ENCODE measurements at places on chromosomes 3 and 15.

DNA sequence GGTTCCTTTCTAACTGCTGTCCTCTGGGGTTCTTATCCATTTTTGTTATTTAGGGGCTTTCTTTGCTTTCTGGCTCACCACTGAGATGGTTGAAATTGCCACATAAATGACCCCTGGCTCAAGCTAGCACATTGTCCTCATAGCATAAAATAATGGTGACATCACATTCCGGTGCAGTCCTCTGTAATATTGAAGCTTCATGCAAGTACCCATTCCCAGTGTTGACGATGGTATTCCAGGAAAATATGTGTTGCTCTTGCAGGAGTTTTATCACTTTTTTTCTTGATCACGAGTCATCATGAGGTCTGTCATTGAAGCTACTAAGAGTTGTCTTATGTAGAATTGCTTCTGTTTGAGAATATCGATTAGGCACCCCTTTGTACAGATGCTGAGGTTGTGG lies 56.1 kb downstream of the CRTC3 start:
- no peak for DNase-seq

DNA sequence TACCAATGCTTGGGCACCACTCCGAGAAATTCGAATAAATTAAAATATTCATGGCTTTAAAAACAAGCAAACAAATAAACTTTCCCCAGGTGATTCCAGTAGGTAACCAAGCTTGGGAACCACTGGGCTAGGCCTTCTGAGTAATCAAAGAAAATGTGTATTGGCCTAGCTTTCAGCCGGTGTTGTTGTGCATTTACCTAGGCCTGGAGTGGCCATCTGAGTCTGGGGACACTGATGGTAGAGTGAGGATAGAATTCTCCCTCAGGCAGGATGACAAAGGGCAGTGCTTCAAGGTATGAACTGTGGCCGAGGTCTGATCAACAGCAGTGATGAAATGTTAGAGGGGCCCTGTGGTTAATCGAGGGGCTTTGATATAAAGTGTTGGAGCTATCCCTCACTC lies 440.5 kb downstream of the EPHB1 start:
- no peak for DNase-seq

- DNase-seq: no peak
These were observed 974.4 kb upstream of the ALCAM start for GRCh38 chr3:104392327-104392726.

GRCh38 chr3:25257026-25257425 lies 171.0 kb upstream of the RARB start:
- DNase-seq: no peak

DNA sequence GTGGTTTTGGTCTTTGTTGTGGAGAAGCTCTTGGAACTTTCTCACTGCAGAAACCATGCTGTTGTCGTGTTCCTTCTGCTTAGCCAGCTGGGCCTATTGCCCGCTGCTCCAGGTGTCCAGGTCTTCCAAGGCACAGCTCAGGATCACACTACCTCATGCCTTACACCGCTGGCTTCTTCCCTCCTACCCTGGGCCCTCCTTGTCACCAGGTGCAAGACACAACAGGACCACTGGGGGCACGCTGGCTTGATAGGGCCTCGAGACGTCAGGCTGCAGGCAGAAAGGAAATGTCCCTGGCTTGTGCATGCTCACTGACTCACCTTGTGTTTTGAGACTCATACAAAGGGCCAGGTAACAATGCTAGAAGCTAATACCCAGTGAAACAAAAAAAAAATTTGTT lies 32.3 kb downstream of the PAQR9 start:
- no peak for DNase-seq

DNA sequence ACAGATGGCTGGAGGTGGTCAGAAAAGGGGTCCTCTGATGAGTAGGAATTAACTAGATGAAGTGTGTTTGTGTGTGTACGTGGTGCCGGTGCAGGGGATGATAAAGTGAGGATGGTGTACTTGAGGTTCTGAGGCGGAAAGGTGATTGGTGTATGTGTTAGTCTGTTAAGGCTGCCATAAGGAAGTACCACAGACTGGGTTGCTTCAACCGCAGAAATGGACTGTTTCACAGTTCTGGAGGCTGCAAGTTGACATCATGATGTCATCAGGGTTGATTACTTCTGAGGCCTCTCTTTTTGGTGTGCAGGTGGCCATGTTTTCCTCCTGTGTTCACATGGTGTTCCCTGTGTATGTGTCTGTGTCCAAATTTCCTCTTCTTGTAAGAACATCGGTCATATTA lies 202.4 kb upstream of the RGMA start:
- no peak for DNase-seq

DNA sequence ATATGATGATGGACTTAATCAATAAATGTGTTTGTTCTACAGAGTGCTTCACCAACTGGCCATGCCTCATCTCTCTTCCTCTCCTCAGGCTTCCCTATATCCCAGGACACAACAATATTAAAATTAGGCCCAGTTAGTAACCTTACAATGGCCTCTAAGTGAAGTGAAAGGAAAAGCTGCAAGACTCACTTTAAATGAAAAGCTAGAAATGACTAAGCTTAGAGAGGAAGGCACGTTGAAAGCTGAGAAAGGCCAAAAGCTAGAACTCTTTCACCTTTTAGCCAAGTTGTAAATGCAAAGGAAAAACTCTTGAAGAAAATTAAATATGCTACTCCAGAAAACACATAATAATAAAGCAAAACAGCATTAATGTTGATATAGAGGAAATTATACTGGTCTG lies 1010.3 kb downstream of the NAALADL2 start:
- no peak for DNase-seq

- DNase-seq: no peak
These were observed 35.3 kb downstream of the IGDCC3 start for GRCh38 chr15:65342493-65342892.

DNA sequence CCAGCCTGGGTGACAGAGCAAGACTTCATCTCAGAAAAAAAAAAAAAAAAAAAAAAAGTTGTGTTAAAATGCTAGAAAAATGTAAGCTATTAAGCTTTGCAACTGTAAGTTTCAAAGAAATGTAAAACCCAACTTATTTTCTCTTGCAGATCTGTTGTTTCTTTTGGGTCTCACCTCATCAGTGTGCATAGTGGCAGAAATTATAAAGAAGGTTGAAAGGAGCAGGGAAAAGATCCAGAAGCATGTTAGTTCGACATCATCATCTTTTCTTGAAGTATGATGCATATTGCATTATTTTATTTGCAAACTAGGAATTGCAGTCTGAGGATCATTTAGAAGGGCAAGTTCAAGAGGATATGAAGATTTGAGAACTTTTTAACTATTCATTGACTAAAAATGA lies 25.6 kb downstream of the ASTE1 start:
- DNase-seq: no peak

- DNase-seq: no peak
These were observed 318.0 kb downstream of the GBE1 start for GRCh38 chr3:81443457-81443782.

- DNase-seq: no peak
These were observed 56.4 kb upstream of the LIMD1 start for GRCh38 chr3:45537970-45538640.

DNA sequence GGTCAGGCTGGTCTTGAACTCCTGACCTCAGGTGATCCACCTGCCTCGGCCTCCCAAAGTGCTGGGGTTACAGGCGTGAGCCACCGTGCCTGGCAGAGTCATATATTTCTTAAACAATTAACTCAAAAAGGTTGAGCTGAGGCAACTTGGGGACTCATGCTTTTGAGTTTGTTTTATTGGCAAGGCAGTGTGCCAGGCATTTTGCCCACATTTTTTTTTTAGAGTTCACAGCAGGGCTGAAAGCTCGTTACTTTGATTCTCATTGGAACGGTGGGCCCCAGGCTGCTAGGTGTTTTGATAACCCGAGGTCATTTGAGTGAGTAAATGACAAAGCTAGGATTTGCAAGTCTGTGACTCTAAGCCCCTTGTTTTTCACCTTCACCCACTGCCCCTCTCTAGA lies 76.2 kb downstream of the CCK start:
- no peak for DNase-seq

- DNase-seq: no peak
These were observed 54.6 kb downstream of the PPM1L start for GRCh38 chr3:160810362-160811236.

DNA sequence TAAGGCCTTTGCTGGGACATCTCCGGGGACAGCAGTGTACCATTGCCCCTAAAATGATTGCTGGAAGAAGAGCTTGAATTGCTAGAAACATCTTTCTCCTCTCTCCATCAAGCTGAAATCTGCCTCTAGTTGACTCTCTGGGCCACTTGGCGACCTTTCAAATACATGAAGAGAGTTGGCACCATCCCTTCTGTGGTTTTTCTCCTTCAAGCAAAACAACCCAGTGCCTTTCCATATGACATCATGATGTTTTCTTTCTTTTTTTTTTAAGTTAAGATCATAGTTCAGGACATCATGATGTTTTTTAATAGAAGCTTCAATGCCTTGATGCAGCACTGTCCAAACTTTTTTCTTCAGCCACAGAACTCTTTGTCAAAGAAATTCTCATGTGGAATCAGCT lies 144.0 kb upstream of the PTPRG start:
- DNase-seq: no peak

GRCh38 chr3:23668430-23668904 lies 137.3 kb upstream of the UBE2E1 start:
- no peak for DNase-seq

GRCh38 chr3:184645336-184645735 lies 66.5 kb downstream of the MAGEF1 start:
- no peak for DNase-seq
